Pulmonary artery endothelial cell (primary cell): ENCODE measurements at places on chromosomes 3 and 15. TPM values are rescaled to one million over a fixed set of nuclear protein-coding genes. Genes with fewer than 3 reads are reported as not detected.

Gene ACTRT3
- 4.0 and 5.1 TPM in 2 replicates for total RNA-seq

Gene TRANK1
- total RNA-seq, result 7.7 and 14.0 TPM in 2 replicates

Gene DISP2
- total RNA-seq, result 0.04 and 0.07 TPM in 2 replicates

Gene ALPK3
- total RNA-seq, result 13.5 and 21.3 TPM in 2 replicates

Gene SPSB4
- total RNA-seq, result not detected in 2 replicates

Gene PCBP4
- total RNA-seq, result 31.1 and 32.2 TPM in 2 replicates

Gene SPTSSB
- not detected in 2 replicates for total RNA-seq

Gene DUOXA2
- total RNA-seq, result not detected in 2 replicates

Gene EBLN2
- total RNA-seq, result 4.2 and 6.7 TPM in 2 replicates

Gene GOLGA8S
- total RNA-seq, result under 0.01 and 0.04 TPM in 2 replicates

Gene CCDC33
- not detected in 2 replicates for total RNA-seq

Gene DNAH1
- 1.3 and 2.5 TPM in 2 replicates for total RNA-seq

Gene LHFPL4
- total RNA-seq, result not detected in 2 replicates

Gene ERICH6
- total RNA-seq, result not detected in 2 replicates

Gene WDR49
- total RNA-seq, result 0.07 and 0.20 TPM in 2 replicates

Gene NR1I2
- total RNA-seq, result 0.11 TPM in 1 of 2 replicates, not detected in the other

Gene PARP15
- 0.07 and 0.25 TPM in 2 replicates for total RNA-seq

Gene PTH1R
- 0.35 and 0.40 TPM in 2 replicates for total RNA-seq

Gene SYNM
- 5.9 and 10.2 TPM in 2 replicates for total RNA-seq

Gene PRTG
- 0.92 and 1.3 TPM in 2 replicates for total RNA-seq

Gene PRR20G
- not detected in 2 replicates for total RNA-seq

Gene CSPG4
- under 0.01 and 0.04 TPM in 2 replicates for total RNA-seq

Gene ITPKA
- 0.46 and 2.8 TPM in 2 replicates for total RNA-seq

Gene SLC9C1
- under 0.01 and 0.11 TPM in 2 replicates for total RNA-seq

Gene RTP4
- 0.46 and 0.99 TPM in 2 replicates for total RNA-seq

Gene ARHGEF26
- 0.13 and 0.25 TPM in 2 replicates for total RNA-seq

Gene RTP1
- total RNA-seq, result not detected in 2 replicates

Gene LRRC31
- total RNA-seq, result not detected in 2 replicates

Gene CLDN18
- not detected in 2 replicates for total RNA-seq

Gene ATXN7
- total RNA-seq, result 6.7 and 9.1 TPM in 2 replicates

Gene KATNBL1
- total RNA-seq, result 42.3 and 61.0 TPM in 2 replicates
